ENCODE measurements at places on chromosomes 2 and 18.

DNA sequence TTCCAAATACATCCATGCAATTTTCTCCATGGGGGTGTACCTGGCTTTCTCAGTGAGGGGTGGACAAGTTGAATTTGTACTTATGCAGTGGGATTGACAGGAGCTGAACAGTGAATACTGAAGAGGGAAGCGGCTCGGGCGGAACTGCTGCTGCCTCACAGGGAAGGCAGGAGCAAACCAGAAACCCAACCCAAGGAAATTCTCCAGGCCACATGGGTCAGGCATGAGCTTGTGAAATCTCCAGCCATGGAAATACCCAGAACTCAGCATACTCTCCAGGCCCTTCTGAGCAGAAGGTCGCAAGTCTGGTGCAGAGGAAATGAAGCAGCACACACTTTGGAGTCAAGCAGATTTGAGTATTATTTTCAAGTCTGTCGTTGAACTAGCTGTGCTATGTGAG, 26.5 kb upstream of the INO80C start:
- no peak for DNase-seq

DNA sequence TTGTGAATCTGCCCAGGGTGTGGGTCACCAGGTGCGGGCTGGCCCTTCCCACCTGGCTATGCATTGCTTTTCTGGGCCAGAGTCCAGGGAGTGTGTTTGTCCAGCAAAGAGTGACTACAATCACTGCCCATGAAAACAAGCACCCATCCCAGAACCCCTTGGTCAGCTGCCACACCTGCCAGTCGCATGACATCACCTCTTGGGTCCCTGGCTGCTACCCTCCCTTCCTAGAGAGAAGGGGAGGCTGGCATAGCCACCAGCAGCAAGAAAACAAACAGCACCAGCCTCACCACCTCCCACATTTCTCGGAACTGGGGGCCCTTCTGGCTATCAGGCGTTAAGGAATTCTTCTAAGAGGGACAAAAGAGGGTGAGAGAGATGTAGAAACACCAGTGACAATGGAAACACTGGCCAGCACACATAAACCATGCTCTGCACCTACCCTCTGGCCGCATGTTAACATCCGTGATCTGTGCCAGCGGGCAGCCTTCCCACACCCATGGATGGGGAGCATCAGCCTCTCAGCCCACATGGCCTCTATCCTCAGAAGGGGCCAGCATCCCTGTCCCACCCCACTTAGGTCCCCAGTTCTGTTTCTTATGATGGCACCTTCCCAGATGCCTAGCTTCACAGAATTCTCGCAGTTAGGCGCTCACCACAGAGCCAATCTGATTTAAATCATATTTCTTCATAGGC, 109.7 kb upstream of the GLI2 start:
- DNase-seq, result no peak

DNA sequence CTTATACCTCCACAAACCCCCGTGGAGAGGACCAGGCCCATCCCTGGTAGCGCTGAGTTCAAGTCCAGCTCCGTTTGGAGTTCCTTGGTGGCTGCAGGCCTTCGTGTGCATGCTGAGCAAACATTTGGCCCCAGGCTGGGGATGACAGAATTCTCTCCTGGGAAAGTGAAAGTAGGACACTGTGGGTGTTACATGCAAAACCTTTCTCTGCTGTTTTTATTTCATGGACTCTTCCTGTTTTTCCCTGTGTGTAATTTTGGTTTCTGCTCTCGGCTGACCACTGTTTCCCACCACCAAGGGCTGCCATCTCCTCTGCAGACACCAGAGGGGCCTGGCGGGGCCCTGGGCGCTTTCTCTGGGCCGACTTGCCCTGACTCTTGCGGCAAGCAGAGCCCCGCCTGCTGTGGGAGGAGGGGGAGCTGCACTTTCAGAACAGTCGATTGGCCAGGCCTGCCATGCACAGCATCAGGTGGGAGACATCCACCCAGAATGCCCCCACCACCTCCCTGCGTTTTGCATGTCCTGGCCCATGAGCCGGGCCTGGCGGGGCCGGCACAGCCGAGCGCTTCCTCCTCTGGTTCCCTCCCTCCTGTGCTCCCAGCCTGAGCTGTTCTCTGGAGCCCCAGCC, 102.4 kb downstream of the CABLES1 start:
- DNase-seq, result peak; percentile 70

GRCh38 chr2:85390941-85391669, 19.1 kb downstream of the CAPG start:
- peak; percentile 88 for DNase-seq

GRCh38 chr2:240622060-240622411, 3.2 kb upstream of the GPR35 start:
- peak; percentile 67 for DNase-seq

GRCh38 chr18:47595831-47596501, 334.5 kb downstream of the SMAD2 start:
- peak; percentile 59 for DNase-seq

DNA sequence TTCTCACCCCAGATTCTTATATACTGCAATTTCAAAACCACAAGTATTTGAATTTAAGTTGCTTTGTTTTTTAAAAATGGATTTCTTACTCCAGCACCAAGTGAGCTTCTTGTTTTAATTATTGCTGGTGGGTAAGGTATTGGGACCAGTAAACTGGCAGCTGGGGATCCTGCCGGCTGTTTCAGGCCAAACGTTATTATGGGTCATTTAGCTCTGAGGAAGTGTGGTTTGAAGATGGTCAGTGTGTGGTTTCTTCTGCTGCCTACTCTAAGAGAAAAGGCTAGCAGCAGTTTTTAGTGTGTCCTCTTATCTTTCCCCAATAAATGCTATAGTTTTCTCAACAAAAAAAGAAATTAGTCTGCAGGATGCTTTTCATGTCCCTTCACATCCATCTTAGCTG, 30.6 kb downstream of the CFAP221 start:
- no peak for DNase-seq

GRCh38 chr2:144426981-144427479, 92.9 kb downstream of the ZEB2 start:
- no peak for DNase-seq

- no peak for DNase-seq
Observed at GRCh38 chr18:64337018-64337417, 188.1 kb upstream of the LINC00305 start.

GRCh38 chr18:75837316-75837715, 409.8 kb upstream of the SMIM21 start:
- no peak for DNase-seq

- no peak for DNase-seq
Observed at GRCh38 chr2:187867165-187867564, 312.9 kb upstream of the TFPI start.

DNA sequence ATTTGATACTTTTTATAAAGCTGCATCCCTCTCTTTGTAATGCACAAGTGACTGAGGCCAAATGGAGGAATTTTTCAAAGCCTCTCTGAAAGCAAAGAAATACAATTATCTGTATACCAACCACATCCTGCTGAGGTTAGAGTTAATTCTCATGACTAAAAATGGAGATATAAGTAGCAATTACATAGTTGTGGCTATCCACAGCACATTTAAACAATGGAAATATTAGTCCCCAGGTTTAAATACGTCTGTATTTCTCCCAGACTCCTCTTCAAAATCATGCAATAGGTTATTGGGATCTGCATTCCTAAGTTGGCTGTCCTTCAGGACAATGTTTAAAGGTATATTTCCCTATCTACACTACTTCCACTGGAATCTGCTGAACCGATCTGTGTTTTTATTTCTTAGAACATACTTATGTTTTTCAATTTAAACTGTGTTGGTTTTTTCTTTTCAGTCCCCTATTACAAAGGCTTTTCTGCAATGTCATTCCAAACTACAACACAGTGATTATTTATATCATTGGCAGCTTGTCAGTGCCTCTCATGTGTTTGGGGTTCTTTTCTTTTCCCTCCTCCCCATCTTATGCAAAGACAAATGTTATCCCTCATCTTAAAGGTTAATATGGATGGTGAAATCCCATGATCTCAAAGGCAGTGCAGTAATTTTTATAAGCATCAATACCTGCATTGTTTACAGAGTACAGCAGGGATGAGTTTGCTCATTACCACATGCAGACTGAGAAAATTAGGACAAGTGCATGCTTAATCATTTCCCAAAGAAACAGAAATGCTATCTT, 134.8 kb upstream of the FSHR start:
- no peak for DNase-seq

DNA sequence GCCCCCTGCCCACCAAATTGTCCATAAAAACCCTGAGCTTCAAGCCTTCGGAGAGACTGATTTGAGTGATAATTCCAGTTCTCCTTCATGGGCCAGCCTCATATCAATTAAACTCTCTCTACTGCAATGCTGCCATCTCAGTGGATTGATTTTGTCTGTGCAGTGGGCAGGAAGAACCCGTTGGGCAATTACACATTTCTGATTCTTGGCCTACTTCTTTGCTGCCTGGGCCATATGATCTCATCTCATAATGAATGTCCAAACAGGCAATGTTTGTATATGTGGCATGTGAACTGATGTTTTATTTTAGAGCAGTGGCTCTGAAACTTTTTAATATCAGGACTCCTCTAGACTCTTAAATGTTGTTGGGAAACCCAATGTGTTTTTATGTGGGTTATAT, 101.2 kb upstream of the SLC38A11 start:
- DNase-seq, result no peak

DNA sequence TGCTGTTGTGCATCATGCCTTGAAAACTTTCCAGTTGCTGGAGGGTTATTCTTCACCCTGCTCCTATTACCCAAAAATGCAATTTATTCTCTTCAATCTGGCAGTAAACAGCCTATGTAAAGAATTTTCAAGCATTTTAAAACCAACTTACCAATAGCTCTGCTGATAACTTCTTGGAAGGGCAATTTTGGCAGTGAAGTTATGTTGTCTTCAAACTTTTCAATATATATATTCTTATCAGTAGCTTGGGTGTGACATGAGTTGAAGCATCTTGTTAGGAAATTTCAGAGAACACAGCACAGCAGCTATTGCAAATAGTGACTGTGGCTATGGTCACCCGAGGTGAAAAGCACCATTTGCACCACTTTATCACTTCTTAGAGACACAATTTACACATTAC, 395.5 kb downstream of the STK39 start:
- DNase-seq, result no peak

- DNase-seq, result no peak
Observed at GRCh38 chr2:78418021-78418420, 607.5 kb upstream of the REG3G start.

DNA sequence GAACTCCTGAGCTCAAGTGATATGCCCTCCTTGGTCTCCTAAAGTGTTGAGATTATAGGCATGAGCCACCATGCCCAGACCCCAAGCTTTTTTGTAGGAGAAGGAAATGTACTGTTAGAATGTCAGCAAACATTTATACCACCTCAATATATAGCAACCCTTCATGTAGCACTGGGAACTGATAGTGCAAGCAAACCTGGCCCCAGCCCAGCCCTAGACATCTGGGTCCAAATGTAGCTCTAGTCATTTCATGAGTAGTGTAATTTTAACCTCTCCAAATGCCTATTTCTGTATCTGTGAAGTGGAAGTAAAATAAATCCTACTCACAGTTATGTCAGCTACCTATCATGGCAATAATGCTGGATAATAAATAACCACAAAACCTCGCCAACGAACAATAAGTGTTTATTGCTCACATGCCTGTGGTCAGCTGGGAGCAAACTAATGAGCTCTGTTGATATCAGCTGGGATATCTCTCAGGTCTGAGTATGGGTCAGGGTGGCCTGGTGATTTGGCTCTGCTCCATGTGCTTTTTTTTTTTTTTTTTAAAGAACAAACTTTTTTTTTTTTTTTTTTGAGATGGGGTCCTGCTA, 180.4 kb downstream of the CD8B2 start:
- no peak for DNase-seq

DNA sequence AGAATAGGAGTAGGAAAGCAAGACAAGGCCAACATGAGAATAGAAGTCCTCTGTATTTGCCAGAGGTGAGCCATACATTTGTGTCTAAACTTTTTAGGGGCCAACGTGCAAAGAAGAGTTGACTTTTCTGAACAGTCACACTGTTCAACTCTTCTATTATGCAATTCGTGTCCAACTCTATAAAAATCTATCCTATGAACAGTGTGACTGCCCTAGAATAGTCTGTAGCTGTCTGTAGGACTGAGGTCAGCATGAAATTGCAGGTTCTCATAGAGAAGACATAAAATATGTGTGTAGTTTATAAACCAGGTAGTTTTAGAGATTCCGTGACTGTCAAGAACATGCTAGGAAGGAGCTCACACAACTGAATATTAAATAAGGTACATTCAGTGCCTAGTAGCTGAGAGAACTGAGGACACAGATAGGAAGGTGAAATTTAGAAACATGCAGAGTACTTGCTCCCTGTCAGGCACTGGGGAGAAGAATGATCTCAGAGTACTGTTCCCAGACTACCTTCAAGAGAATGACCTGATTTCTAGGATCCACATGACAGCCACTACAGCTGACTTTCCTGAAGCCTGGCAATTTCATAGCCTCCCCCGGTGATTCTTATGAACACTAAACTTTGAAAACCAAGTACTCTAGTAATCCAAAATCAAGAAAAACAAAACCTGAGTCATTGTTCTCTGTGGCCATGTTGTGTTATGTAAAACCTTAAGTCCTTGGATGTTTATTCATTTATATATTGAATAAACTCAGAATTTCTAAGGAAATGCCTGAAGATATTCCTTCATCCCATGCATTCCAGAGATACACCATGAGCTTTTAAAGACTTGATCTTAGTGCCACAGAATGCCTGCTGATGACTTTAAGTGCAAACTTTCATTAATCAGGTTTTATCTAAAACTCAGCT, 201.5 kb upstream of the BOD1L2 start:
- no peak for DNase-seq

- no peak for DNase-seq
Observed at GRCh38 chr2:17901246-17901645, 22.8 kb downstream of the KCNS3 start.

DNA sequence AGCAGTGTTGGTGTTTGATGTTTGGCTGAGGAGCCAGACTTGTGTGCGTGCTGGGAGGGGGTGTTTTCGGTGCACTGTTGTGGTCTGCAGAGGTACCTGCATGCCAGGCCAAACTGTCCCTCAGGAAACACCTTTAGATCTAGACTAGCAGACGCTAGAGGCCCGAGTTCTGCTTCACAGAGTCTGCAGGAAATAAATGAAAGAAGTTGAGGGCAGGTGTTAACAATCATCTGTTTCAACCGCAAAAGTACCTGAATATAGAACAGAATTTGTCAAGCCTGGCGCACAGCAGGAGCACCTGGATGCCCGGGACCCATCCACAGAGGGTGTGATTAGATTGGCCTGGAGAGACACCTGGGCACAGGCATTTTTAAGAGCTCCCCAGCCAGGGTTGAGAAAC, 40.5 kb upstream of the REL start:
- DNase-seq, result no peak

Data from activated CD8-positive, alpha-beta memory T cell treated with anti-CD3 and anti-CD28 coated beads, Interleukin-2, amount 50 U/mL, for 48 hours (primary cell).